D721Med (cell line): ENCODE measurements at places on chromosomes 2 and 18.

- DNase-seq = no peak
Measured at GRCh38 chr18:59229191-59229590, 9.2 kb downstream of the GRP start.

- DNase-seq = peak; percentile 77
Measured at GRCh38 chr18:5630057-5630899, 86.5 kb upstream of the EPB41L3 start.

DNA sequence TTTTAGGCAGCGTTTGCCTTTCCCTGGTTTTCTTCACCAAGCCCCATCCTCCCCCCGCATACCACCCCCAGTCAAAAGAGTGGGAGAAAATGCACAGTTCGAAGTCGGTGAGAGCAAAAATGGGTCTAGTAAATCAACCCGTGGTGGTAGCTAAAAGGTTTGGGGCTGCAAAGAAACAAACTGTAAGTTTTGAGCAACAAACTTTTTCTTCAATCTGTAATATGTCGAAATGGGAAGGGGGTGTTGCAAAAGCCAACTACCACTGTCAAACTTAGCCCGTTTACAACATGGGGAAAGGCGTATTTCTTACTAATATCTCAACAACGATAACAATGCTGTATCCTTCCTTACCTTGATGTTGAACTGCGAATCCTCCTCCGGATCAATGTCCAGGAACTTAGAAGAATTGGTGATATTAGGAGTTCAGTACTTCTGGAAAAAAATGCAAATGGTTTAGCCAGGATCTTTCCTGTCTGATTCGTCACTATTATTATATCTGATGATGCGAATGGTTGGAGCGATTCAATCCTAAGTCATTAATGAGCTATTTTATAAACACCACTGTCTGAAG lies 2.4 kb upstream of the SATB2 start:
- no peak for DNase-seq

GRCh38 chr2:29212009-29212408 lies 96.8 kb downstream of the CLIP4 start:
- DNase-seq = no peak

- DNase-seq = no peak
Measured at GRCh38 chr18:46356278-46357033, 252.3 kb downstream of the HAUS1 start.

GRCh38 chr2:31170071-31170698 lies 31.9 kb upstream of the GALNT14 start:
- DNase-seq = peak; percentile 77

DNA sequence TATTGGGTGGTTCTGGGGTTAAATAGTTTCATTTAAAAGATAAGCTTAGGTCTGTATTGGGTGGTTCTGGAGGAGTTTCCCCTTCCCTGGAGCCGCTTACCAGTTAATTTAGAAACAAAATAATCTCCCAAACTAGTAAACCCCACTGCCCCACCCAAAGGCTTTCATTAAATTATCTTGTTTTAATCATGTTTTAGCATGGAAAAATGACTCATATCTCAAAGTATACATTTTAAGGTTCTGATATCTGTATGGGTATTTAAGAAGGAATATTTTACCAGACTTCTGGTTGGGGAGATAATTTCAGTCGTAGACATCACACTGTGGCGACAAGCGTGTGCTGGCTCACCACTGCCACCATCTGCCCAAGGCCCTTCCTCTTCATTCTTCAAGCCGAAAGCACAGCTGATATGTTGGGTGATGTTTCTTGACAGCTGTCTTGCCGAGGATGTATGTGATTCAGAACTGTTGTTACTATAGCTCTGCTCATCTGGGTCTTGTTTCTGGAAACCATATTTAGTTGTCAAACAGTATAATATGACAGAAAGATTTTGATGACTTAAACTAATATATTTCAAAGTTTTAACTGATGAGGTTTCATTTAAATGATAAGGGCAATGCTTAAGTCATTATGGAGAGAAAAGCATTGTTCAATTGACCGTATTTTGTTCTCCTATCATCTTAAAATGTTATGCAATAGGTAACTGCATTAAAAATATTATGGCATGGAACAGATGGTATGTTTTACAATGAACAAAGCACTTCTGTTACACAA lies 5.1 kb downstream of the FIGLA start:
- no peak for DNase-seq

GRCh38 chr2:133806564-133806963 lies 238.3 kb upstream of the NCKAP5 start:
- DNase-seq = no peak

DNA sequence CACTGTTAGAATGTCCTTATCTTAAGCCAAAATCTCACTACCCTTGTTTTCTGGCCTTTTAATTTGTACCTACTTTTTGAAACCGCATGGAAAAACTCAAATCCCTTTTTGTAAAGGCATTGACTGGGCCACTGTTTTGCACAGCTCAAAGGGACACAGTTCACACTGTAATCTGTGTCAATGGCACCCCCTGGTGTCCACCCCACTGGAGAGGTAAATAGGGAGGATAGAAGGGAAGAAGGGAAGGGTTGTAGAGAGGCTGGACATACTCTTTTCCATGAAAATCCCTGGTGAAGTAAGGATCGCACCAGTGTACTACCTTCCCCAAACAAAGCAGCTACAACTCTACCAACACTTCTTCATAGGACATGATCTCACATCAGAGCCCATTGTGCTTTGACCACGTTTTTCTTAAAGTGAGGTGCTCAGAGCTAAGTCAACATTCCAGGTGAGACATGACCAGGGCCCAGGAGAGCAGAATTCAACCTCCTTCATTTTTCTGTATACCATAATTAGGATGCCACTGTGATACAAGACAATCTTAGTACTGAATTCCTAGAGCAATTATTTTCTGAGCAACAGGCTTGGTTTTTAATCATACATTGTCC lies 92.4 kb upstream of the RMDN2 start:
- peak; percentile 63 for DNase-seq
